ENCODE measurements at places on chromosomes 1 and 21.
A peak's percentile ranks its signal among the peaks of the same experiment; 100 is the strongest.

- no peak for DNase-seq
Measured at GRCh38 chr1:159900086-159900680, at the start of gene CFAP45. TSS of gene CFAP45 (minus strand) at chr1:159900165. CDS start at chr1:159900098, 67 bp downstream.

- DNase-seq = no peak
Measured at GRCh38 chr1:41246568-41246967, 4.5 kb upstream of the SCMH1 start.

GRCh38 chr1:41394369-41394744 lies 33.1 kb downstream of the FOXO6 start:
- no peak for DNase-seq

- peak; percentile 61 for DNase-seq
Measured at GRCh38 chr21:32411350-32412161, 950 bp upstream of the EVA1C start.

DNA sequence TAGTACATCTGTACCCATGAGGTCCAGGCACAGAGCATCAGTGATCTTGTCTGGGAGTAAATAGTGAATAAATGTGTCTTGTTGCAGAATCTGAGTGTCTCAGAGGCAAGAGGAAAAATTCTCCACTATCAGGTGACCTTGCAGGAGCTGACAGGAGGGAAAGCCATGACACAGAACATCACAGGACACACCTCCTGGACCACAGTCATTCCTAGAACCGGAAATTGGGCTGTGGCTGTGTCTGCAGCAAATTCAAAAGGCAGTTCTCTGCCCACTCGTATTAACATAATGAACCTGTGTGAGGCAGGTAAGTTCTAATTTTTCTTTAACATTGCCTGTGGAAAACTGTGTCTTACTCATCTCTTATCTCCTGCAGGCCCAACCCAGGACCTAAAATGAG lies 43.1 kb downstream of the IL12RB2 start:
- no peak for DNase-seq

DNA sequence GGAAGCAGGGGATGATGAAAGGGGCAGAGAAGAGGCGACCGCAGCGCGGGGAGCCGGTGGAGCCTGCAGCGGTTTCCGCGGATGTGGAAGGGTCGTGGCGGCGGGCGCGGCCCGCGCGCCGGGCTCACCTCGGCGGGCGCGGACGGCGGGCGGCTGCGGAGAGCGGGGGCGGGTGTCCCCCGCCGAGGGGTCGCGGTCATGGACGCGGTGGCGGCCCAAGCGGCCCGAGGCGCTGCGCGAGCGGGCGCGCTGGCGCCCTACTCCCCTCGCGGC lies 572 bp downstream of the LPGAT1 start:
- DNase-seq = no peak

- no peak for DNase-seq
Measured at GRCh38 chr1:58664881-58665280, 35.0 kb downstream of the MYSM1 start.

DNA sequence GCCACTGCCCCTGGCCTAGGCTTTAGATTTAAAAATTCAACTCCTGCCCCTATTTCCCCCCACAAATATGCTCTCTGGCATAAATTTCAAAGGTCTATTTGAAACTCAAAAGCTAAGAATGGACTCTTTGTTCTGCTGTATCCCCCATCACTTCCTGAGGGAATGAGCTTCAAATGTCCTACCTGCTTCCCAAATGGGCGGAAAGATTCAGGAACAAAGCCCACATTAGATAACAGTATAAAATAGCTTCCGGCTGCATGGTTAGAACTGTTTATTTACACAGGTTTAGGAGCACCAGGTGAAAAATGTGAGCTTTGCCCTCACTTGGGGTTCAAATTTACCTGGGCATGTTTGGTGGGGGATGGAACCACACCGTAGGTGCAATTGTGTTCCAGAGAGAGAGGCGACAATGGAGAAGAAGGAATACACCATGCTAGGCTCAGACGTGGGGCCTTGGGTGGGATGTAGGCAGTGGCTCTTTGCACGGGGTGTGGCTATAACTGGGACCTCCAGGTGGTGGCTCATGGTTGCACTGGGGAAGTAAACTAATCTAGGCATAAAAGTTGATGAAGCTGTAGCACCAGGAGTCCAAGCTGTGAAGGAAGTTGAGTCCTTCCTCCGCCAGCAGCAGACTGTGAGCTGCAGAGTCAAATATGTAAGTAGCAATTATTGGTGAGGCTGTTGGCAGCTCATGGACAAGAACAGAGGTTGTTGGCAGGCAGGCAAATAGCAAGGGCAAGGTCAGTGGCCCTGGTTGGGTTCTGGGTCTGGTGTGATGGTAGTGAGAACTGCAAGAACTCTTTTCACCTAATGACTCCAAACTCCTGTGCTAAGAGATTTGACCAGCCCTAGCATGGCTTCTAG lies 41.5 kb upstream of the SRSF10 start:
- no peak for DNase-seq

DNA sequence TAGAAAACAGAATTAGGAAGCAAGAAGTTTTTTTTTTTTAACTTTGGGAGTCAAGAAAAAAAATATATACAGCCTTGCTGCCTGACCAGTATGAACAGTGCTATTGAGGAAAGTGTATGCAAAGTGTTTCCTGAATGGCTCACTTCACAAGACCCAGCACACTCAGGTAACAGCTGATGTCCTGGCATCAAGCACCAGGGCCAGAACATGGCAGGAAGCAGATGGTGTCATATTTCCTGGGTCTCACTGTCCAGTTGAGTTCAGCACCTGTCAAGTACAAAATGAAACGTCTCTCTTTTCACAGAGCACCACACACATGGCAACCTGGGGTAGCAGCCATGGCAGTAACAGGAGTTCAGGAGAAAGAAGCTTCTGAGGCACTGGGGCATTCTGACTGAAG lies 372.3 kb downstream of the TTLL7 start:
- DNase-seq = no peak

- no peak for DNase-seq
Measured at GRCh38 chr1:167790117-167790516, 68.3 kb downstream of the MPZL1 start.

DNA sequence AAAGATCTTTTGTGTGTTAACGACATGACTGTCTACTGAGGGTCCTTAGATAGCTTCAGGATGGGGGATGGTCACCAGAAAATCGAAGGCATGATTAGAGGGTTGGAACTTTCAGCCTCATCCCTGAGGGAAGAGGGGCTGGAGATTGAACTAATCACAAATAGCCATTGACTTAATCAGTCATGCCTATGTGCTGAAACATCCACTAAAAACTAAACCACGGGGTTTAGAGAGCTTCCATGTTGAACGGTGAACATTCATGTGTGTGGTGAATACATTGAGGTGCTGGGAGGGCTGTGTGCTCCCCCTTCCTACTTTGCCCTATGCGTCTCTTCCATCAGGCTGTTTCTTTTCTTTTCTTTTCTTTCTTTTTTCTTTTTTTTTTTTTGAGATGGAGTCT lies 17.0 kb downstream of the RBP7 start:
- no peak for DNase-seq

- DNase-seq = no peak
Measured at GRCh38 chr21:16644685-16645084, 868.2 kb upstream of the CXADR start.

DNA sequence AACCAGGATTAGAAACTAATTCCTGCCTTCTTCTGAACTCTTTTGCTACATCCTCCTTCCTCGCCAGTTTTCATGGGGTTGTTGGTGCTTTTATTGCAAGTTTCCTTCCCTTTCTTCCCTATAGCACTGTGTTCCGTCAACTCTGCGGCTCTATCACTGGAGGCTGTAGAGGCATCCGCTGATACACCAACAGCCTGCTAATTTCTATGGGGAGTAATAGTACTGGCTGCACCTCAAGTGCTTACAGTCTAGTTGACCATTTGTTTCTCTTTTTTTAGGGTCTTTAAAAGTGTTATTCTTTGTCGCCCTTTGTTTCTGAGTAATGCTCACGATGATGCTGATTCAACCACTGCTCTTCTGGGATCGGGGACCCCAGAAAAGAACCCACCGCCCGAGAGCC lies 746 bp downstream of the MIS18A start:
- no peak for DNase-seq

DNA sequence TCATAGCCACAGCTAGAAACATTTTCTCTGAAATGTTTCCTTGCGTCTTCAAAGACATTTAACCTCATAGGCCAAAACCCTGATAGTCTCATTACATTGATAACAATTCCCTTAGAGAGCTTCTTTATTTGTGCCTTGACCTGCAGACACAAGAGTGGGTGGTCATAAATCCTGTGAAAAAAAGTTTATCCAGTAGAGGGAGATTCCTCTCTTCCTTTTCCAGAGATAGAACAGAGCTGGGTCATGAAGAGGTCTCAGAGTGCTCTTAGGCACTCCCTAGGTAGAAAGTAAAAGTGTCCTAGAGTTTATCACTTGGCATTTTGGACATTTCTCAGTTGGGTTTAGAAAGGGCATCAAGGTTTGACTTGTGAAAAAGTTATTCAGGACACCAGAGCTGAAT lies 426.1 kb downstream of the NUF2 start:
- no peak for DNase-seq

DNA sequence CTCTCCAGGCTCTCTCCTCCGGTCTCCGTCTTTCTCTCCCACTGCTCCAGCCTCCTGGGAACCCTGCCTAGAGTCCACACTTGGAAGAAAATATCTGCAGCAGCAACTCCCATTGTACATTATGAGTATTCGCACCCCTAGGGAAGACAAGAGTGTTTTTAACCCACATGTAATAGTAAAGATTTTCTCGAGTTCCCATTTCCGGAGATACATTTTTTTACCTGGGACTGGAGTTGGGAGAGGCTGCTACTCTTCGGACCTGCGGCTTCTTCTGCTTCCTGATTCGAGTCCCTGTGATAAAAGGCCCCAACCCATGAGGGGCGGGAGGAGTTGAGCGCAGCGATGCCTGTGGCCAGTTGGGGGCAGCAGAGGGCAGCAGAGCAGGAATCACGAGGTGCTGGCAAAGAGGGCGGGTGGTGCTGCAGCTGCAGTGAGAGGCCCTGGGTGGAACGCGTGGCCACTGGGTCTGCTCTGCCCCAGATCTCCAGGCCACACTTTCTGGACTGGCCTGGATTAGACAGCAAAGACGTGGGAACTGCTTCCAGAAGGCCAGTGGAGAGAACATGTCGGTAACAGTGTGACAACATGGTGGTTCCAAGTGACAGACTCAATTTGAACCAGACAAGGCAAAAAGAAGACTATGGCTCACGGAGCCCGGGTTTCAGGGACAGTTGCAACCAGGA lies 221.0 kb upstream of the CSF3R start:
- DNase-seq = peak; percentile 83

GRCh38 chr1:64292399-64292798 lies 89.0 kb downstream of the UBE2U start:
- DNase-seq = no peak

DNA sequence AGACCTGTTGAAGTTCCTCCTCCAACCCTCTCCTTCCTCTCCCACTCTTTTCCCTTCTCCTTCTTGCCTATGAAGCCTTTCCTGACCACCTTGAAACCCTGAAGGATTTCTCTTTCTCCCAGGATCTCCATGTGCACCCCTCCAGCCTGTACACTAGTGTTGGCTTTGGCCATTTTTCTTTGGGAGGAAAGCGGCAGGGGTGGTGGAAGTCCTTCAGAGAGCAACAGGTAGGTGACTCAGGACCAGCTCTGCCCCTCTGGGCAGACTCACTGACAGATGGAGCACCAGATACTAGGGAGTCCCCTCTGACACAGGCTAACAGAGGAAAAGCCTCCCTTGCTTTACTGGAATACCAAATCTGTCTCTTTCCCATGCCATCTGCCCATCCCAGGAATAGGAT lies 4.6 kb downstream of the SLC26A9 start:
- DNase-seq = no peak
